ENCODE measurements at places on chromosomes 12 and 14.
A peak's percentile ranks its signal among the peaks of the same experiment; 100 is the strongest.

- no peak for DNase-seq
These were observed 368.6 kb upstream of the RGS6 start for GRCh38 chr14:71563492-71564153.

- DNase-seq = no peak
These were observed 46.5 kb downstream of the TSPAN9 start for GRCh38 chr12:3123729-3124128.

DNA sequence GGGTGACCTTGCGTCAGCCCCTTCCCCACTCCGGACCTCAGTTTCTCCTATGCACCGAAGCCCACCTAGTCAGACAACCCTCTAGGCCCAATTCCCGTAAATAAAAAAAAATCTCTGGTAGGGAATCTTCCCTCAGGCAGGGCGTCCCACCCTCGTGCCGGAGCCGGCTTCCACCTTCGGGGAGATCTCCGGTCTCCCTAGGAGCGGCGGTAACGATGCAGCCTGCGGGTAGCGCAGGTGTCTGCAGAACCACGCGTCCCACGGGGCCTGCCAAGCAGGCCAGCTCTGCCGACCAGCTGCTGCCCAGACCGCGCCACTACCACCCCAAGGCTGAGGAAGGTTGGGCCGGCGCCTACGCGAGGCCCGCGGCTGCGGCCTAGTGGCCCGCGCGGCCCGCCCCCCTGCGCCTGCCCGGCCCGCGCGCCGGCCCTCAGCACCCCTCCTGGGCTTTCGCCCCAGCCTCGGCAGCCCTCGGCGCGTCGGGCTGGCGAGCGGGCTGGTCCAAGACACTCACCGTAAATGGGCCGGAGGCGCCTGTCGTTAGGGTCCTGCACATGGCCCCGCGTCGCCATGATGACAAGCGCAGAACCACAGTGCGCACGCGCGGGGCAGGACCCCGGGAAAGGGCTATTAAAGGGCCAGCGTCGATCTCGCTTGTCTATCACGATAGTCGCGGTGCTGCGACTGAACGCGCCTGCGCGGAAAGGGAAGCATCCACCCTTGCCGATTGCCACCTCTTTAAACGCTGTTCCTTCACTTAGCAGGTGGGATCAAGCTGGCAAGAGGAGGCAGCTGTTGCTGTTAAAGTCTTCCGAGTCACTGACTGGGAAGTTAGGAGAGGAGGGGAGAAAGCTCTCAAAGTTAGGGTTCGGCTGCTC lies at the start of gene NAA25:
Gene NAA25, minus strand, starts transcription at position 582 of the 878 bp plus-strand sequence. Its CDS starts 10 bp downstream, at position 572.
- DNase-seq = peak; percentile 87

DNA sequence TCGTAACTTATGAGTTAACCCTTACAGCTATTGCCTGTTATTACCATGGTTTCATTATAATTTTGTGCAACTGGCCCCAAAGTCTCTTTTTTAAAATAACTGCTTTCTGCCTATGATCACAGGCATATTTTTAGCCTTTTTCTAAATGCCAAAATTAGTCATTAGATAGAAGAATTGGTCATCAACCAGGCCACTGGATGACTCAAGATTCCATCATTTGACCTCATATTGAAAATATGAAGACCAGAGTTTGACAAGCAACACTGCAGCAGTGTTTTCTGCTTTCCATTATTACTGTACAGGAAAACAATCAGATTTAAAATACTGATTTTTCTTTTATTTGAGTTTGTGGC lies 54.7 kb upstream of the OTOGL start:
- no peak for DNase-seq

GRCh38 chr12:79307340-79307739 lies 383.4 kb downstream of the PAWR start:
- no peak for DNase-seq

DNA sequence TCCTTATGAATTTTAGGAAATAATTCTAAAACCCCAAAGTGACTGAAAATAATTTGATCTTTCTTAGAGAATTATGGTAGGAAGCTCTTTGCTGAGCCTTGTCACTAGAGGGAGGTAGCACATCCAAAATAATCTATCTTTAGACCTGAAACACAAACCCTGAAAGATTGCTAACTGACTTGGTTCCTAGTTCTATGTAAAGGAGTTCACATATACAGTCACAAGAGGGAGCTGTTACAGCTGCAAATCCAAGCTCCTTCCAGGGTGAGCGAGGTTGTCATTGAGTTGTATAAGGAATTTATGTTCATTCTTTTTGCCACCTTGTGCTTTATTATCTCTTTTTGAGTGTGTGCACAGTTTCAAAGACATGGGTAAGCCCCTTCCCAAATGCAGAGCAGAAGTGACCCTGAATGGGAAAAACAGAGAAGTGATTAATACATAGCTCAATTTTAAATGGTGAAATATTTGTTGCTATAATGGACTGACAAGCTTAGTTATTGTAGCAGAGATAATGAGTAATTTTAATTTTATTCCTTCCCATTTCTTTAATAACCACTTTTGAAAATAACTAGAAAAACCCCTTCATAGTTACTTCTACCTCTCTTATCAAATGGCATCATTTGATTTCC lies 387.9 kb downstream of the DAD1 start:
- DNase-seq = no peak

- no peak for DNase-seq
These were observed 218.5 kb downstream of the FUT8 start for GRCh38 chr14:65631040-65631439.

- DNase-seq = no peak
These were observed 923.1 kb upstream of the MDGA2 start for GRCh38 chr14:48598458-48598857.

- no peak for DNase-seq
These were observed 91.7 kb downstream of the DERA start for GRCh38 chr12:16002880-16003279.

GRCh38 chr12:40947797-40948196 lies 240.3 kb upstream of the PDZRN4 start:
- DNase-seq = no peak

GRCh38 chr12:104055686-104056388 lies 5.8 kb upstream of the GLT8D2 start:
- peak; percentile 90 for DNase-seq

GRCh38 chr12:109757671-109758265 lies 44.1 kb downstream of the FAM222A start:
- no peak for DNase-seq

- peak; percentile 71 for DNase-seq
These were observed 48.7 kb upstream of the LALBA start for GRCh38 chr12:48618541-48618940.
